ENCODE measurements at places on chromosomes 4 and X.

DNA sequence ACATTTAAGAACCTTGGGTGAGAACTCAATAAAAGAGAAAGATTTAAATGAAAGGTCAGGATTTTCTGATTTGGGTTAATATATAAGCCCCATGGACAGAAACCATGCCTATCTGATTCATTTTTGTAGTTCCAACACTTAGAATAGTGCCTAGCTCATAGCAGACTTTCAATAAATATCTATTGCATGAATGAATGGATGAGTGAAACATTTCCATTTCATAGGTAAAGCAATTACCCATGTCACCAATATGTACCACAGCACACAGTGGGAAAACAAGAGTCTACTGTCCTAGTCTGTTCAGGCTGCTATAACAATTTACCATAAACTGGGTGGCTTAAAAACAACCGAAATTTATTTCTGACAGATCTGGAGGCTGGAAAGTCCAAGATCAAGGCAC lies 63.9 kb upstream of the PTPN13 start:
- DNase-seq = no peak

GRCh38 chr4:113872426-113873260 lies 106.8 kb downstream of the ARSJ start:
- DNase-seq = no peak

GRCh38 chr4:18536428-18536827 lies 514.9 kb upstream of the LCORL start:
- no peak for DNase-seq

GRCh38 chr4:82948647-82949204 lies 48.2 kb downstream of the THAP9 start:
- no peak for DNase-seq

DNA sequence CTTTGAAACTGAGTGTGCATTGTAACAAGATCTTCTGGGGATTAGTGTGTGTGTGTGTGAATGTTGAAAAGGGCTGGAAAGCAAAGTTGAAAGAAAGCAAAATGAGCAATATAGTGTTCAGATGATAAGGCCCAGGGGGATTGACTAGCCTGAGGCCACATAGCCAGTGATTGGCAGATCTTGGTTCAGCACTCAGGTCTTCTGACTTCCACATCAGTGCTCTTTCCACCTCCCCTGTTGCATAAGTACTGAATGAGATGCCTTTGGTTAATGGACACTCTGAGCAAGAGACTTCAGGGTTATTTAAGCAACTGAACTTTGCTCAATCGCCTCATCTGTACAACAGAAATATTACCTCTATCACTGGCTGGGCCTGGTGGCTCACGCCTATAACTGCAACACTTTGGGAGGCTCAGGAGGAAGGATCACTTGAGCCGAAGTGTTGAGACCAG lies 120.4 kb downstream of the TMEM164 start:
- DNase-seq = no peak

DNA sequence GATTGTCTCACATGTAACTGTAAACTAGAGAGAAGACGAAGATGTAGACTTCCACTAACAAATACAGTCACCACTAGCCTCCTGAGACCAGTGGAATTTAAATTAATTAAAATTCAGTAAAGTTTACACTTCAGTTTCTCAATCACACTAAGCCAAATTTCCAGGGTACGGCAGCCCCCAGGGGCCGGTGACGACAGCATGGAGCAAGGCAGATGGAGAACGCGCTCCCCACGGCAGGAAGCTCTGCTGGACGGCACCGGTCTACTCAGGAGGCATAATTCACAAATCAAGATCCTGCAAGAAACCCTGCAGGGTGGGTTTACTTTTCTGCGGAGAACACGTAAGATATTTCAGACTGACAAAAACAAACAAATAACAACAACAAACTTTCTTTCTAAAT lies 80.7 kb downstream of the FAT1 start:
- DNase-seq = no peak

GRCh38 chrX:103177556-103177955 lies 37.4 kb upstream of the BEX4 start:
- DNase-seq = no peak

DNA sequence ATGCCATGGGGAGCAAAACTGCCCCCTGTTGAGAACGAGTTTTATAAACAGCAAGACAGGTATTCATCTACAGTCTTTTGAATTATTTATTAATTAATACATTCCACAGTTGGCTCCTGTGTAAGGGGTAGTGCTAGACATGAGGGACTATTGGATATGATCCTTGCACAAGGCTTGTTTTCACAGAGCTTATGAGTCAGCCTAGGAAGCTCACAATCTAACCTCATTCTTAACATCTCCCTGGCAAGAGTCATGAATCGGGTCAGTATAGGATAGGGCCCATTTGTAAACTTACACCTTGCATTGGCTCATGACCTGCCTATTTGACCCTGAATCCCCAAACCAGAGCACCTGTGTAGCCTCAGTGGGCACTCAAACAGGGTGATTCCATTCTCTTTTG lies 209.1 kb upstream of the HCCS start:
- no peak for DNase-seq

GRCh38 chrX:19487520-19488200 lies 27.6 kb downstream of the MAP3K15 start:
- no peak for DNase-seq

- DNase-seq = no peak
Observed at GRCh38 chr4:173990126-173990868, 293.2 kb downstream of the FBXO8 start.

GRCh38 chr4:72375073-72375736 lies 193.8 kb downstream of the ADAMTS3 start:
- no peak for DNase-seq

GRCh38 chr4:69858690-69859089 lies 1.3 kb downstream of the SULT1E1 start:
- no peak for DNase-seq

DNA sequence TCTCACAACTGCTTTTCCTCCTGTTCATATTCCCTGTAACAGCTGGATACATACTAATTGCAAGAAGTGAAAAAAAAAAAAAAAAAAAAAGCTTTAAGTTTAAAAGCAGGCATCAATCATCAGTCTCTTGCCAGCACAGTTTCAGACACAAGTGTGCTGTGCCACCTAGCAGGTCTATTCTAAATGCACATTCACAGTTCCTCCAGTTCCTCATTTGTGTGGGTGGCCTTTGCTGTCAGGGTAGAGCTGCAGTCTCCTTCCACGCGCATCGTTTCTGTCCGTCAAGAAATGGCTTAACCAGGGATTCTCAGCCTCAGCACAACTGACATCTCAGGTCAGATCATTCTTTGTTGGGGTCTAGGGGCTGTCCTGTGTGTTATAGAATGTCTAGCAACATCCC lies 61.6 kb downstream of the SCML1 start:
- no peak for DNase-seq

DNA sequence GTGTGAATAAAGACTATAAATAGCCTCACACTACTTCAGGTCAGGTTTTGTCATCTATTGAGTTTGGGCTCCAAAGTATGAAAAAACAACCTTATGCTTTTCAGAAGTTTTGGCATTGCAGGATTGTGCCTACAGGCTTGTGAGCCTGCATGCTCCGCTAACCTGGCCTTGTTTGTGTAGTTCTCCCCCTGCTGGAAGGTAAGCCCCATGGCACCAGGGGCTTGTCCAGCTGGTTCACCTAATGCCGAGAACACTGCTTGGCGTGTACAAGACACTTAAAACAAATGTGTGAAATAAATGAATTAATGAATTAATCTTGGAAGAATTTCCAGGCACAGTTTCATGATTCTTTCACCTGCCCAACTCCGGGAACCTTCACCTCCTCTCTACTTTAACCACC lies 1.8 kb upstream of the HSD17B10 start:
- DNase-seq = peak; percentile 21

DNA sequence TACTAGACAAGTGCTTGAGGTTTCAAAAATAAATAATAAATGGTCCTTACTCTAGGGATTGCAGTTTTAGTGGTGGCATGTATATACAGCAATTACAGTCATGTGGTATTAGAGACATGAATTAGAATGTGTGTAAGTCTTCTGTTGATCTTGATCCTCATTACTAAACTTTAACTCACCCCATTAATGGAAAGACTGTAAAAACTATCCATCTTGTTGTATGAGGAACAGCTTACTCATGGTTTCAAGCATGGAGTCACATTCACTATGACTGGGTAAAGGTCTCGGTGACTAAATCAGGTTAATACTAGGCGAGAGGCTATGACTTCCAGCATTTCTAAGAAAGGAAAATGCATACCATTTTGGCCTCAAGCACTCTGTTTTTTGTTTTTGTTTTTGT lies 107.0 kb upstream of the HPGD start:
- DNase-seq = no peak

- DNase-seq = no peak
Observed at GRCh38 chr4:27066591-27066990, 205.9 kb downstream of the STIM2 start.

GRCh38 chr4:182222766-182223165 lies 20.4 kb upstream of the TENM3 start:
- DNase-seq = no peak

DNA sequence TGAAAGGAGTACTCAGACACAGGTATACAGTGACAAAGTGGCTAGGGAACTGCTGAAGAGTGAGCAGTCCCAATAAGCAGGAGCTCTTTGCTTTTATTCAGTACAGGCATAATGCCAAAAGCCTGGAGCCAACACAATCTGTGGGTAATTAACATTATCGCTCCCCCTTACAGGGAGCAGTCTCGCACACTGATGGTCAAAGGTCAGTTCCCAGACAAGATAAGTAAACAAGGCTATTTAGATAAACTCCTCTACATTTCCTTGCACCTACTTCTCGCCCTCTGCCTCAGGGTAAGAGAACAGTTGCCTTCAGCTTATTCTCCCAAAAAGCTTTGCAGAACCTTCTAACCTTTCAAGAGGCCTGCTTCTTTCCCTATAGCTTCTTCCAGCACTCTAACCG lies 73.9 kb upstream of the TAF9B start:
- no peak for DNase-seq

DNA sequence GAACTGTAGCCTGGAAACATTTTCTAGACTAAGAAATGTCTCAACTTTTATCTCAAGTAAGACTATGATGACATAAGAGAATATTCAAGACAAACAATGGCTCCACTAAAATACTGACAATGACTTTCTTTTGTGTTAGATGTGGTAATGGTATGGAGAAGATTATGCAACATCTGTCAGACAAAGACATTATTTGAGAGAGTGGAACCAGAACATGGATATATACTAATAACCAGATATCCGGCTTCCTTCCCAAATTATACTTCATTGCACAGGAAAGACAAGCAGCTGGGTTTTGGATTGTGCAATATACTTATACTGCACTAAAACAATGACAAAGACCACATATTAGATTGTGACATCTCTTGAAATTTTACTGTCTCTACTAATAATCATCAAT lies 290.8 kb upstream of the GIMD1 start:
- no peak for DNase-seq

GRCh38 chr4:186719925-186720694 lies 3.5 kb downstream of the FAT1 start:
- no peak for DNase-seq

GRCh38 chrX:117838581-117839331 lies 277.9 kb downstream of the KLHL13 start:
- DNase-seq = no peak

GRCh38 chr4:110164251-110164650 lies 34.2 kb downstream of the ELOVL6 start:
- DNase-seq = no peak

GRCh38 chr4:39256436-39256835 lies 74.1 kb downstream of the WDR19 start:
- no peak for DNase-seq

GRCh38 chr4:555566-556275 lies 20.4 kb downstream of the TMEM271 start:
- no peak for DNase-seq

DNA sequence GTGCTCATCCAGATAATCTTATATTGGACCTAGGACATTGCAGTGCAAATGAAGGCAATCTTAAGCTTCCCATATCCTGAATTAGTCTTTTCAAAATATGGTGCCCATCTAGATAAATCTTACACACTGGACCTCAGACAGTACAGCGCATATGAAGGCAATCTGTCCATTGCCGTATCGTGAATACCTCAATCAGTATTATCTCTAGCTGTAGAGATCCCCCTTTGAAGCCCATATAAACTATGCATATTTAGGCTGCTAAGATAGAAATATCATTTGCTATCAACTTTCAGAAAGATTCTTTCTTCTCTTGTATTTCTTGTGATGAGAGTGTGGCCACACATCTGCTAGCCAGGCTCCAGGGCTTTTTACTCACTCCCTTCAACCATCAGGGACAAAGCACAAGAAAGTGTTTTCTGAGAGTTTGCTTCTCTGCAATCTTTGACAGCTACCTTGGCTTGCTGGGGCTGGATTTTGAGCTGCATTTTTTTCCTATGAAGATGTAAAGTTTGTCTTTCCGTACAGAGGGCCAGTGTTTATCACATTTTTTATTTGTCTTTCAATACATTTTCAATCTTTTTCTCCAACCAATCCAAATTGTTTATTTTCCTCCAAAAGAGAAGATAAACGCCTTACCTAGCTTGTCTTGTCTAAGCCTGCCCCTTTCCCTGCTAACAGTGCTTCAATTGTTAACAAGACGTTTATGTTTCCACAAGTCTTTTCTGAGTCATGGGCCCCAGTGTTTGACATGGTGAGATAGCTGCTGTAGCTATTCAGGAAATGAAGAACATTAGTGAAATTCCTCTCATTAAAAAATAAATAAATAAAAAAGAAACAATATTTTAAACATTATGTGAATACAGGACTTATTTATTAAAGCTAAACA lies 57.6 kb upstream of the FAT1 start:
- DNase-seq = no peak

DNA sequence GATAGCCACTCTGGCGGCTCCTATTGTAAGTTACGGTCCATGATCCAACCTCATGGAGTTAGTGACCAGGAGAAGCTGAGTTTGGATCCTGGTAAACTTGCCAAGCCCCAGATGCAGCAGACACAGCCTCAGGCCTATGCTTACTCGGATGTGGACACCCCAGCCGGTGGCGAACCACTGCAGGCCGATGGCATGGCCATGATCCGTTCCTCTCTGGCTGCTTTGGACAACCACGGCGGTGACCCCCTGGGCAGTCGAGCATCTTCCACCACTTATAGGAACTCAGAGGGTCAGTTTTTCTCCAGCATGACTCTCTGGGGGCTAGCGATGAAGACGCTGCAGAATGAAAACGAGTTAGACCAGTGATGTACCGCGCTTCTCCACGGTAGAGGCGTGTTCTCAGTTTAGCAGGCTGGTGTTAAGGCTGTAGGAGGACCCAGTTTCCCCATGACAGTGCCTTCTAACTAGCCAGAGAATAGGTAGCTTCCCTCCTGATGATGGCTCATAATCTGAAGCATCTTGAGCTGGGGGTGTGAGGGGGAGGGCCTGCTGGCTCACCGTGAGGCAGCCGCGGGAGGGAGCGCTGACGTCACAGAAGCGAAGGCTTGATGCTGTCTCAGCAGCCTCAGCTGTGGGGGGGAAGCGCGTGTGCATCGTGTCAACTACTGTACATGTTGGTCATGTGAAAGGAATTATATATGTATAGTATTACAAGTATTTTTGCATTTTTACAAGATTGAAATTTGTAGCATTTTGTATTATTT lies 31.1 kb downstream of the ZBTB49 start:
- no peak for DNase-seq
